ENCODE measurements at places on chromosomes 2 and 18. TPM values are rescaled to one million over a fixed set of nuclear protein-coding genes. Genes with fewer than 3 reads are reported as not detected.

KCNJ3 gene
- 13.9 TPM for total RNA-seq

GRCh38 chr2:62895632-62896009 is 155.0 kb upstream of the OTX1 start:
- no peak for DNase-seq

GRCh38 chr18:13039806-13040205 is 48.6 kb downstream of the CEP192 start:
- no peak for DNase-seq

DNA sequence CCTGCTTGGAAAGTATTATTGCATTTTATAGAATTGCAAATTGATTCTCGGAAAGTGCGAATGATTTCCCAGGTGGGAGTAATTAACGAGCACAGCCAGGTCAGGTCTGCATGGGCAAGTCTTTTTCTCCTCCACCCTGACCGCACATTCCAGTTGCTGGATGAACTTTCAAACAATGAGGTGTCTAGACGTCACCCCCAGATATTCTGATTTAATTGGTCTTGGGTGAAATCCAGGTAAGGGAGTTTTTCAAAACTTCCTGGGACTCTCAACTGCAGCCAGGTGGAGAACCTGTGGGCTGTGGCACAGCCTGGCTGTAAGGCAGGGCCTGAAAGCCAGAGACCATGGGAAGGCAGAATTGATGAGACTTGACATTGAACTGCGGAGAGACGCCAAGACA is 15.9 kb upstream of the RNF152 start:
- DNase-seq, result no peak

DNA sequence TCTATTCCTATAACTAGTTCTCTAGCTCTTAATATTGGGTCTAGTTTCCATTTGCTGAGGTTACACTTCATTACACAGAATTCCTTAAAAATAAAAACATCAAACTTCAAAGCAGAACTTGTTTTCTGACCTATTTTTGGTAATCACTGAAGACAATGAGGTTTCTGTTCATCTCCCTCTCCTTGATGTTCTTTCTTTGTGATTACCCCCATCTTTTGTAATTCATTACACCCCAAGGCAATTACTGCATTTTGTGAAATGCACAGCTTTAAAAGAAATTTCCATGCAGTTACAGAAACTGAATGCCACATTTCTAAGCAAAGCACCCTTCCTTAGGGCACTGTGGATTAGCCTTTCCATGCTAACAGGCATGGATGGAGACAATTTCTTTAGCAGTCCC is 363.2 kb upstream of the RND3 start:
- DNase-seq, result no peak

GRCh38 chr2:76444732-76445131 is 734.0 kb upstream of the GCFC2 start:
- no peak for DNase-seq
